Chondrocyte (in vitro differentiated cells): ENCODE measurements at places on chromosomes 11 and 22. TPM values are rescaled to one million over a fixed set of nuclear protein-coding genes. Genes with fewer than 3 reads are reported as not detected.

DNA sequence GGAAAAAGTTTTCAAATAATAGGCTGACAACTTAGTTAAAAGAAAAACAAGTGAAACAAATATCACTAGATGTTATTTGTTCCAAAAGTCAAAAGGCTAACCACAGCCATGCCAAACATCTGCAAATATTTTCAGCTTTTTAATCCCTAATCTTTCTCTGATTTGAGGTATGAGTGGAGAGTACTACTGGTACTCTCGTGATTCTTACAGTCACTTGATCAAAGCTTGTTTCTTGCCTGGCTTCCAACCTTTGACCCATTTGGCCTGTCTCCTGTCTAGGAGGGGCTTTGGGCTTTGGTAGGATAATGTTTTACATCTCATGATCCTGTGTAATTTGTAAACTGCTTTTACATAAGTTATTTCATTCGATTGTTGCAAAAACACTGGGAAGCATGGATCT is 301.8 kb upstream of the SORL1-AS1 start:
- no peak for DNase-seq

DNA sequence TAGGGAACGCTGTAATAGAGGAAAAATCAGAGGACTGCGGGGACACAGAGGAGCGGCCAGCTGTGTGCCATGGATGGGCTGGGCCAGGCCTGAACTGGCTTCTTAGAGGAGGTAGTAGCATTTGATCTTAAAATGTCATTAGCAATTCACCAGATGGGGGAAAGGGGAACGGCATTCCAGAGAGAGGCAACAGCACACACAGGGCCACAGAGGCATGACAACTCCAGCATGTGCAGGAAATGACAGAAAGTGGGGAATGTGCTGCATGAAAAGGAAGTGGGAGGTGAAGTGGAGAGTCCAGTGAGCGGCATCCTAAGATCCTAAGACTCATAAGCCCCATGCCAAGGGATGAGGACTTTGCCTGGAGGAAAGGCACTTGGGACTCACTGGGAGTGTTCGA is 69.0 kb downstream of the UBASH3B start:
- no peak for DNase-seq

DNA sequence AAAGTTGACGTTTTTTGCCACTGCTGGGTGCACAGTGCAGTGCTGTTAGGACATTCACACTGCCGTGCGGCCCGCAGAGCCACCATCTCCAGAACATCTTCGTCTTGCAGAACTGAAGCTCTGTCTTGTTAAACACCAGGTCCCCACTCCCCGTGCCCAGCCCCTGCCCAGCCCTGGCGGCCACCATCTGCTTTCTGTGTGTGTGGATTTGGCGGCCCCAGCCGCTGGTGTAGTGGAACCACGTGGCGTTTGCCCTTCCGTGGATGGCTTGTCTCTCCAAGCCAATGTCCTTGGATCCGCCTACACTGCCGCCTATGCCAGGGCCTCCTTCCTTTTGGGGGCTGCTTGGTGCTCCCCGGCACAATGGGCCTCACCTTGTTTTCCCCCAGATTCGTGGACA is 8.2 kb upstream of the MUC5AC start:
- peak; percentile 64 for DNase-seq

DNA sequence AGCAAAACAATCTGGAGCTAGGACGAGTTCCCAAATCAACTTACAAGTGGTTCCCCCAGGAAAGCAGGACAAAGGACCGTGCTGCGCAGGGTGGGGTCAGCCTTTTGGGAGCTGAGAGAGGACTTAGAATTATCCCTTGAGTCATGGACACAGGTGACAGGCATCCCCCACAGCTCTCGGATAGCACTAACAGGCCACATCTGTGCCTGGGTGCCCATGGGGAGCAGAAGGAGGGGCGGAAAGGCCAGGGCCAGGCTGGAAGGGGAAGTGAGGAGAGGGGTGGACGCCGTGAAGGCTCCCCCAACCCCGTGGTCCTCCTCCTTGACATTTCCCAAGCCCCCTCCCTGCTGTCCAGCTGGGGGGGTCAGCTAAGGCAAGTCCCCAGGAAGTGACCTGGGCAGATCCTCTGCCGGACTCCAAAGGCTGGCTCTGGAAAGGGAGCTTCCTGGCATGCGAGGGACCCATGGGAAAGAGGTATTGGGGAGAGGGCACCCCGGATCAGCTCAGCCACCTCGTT is 31.6 kb upstream of the A4GALT start:
- DNase-seq: no peak

Gene ACR
- 0.45 to 0.74 TPM (median 0.63 TPM) in 3 replicates for total RNA-seq
